ENCODE measurements at places on chromosomes 3 and 15.

DNA sequence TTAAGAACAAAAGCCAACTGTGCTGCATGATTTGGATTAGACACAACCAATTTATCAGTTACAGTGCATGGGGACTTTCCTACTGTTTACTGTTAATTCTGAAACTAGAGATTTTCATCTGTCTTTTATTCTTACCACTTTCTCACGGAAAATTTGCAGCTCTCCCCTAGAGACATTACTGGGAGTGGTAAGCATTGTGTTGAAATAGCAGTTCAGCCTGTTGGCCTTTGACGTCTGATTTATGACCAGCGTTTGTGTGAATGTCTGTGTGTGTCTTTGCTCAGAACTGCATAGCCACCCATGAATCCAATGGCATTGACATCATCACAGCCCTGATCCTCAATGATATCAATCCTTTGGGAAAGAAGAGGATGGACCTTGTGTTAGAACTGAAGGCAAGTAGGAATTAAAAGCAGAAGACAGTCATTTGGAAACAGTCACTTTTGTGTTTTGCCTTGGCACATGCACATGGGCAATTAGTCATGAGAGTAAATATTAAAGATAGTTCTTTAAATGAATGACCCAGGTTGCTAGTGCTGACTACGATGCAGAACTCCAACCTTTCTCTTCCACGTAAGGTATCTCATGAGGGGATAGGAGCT lies 202.2 kb upstream of the BHLHE40 start:
- peak; percentile 3 for DNase-seq

- no peak for DNase-seq
These were observed 14.5 kb downstream of the TMEM158 start for GRCh38 chr3:45211466-45212094.

DNA sequence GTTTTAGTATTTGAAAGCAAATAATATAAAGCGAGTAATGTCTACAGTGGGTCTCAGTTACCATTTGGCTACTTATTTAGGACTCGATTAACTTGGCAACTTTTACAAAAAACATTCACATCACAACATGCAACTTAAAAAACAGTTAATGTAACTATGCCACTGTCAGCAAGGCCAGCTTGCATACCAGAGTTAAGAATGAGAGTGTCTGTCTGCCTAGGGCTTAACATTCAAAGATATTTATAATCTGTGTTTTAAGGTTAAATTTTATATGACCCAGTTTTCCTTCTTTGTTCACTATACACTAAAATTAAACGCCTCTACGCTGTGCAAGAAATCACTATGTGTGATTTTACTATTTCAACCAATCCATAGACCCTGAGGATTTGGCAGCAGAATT lies 5.2 kb upstream of the CDAN1 start:
- DNase-seq = no peak

DNA sequence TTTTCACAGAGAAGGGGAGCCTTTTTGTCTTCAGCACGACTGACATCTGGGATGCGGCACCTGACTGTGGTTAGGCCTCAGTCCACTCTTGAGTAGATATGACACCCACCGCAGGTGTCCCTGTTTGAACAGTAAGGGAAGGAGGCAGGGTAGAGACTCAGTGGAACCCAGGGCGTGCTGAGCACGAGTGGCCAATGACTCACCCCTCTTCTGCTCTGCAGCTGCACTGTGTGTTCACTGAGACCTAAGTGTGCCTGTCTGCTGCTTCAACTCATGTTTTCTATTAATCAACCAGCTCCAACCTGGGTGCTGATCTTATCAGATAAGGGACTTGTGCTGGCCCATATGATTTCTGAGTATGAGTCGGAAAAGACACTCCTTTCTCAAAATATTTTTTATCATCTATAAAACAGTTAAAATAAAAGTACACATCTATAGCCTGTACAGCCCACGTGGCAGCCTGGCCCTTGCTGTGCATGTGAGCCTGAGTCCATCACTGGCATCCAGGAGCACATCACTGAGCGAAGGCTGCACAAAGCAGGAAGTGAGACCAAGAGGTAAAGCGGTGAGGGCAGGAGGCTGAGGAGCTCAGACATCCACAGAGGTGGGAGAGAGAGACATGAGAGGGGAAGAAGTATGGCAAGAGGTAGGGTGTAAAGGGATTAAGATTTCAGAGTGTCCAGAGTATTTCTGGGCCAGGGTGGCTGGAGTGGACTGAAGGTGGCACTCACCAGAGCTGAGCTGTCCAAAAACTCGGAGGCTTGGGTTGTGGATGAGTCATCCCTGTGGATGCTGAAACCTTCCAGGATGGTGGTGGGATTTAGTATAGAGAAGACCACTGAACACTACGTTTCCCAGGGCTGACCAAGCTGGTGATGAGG lies 49.2 kb downstream of the SLC41A3 start:
- DNase-seq = peak; percentile 33

- DNase-seq = no peak
These were observed 106.9 kb upstream of the TLE3 start for GRCh38 chr15:70204652-70205051.

- DNase-seq = no peak
These were observed 144.7 kb downstream of the TLE3 start for GRCh38 chr15:69953051-69953450.

GRCh38 chr15:41010345-41010744 lies 57.1 kb downstream of the CHAC1 start:
- no peak for DNase-seq

Data from CD4-positive, alpha-beta T cell treated with Interleukin-4 for 4 hours (primary cell).